ENCODE measurements at places on chromosomes 2 and 18. TPM values are rescaled to one million over a fixed set of nuclear protein-coding genes. Genes with fewer than 3 reads are reported as not detected.

DNA sequence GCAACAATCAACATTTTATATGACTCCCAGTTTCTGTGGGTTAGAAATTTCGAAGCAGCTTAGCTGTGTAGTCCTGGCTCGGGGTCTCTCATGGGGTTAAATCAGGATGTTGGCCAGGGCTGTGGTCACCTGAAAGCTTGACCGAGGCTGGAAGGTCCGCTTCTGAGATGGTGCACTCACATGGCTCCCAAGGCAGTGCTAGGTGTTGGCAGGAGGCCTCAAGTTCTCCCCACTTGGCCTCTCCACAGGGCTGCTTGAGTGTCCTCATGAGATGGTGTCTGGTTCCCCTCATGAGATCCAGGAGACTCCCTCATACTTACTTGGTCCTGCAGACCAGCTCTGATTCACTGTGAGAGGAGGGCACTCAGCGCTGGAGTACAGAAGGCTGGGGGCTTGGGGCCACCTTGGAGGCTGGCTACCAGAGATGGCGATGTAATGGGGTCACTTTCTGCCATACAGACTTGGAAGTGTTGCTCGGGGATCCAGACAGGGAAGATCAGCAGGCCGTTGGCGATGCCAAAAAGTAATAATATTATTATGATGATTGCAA is 98.8 kb downstream of the INHBB start:
- DNase-seq: no peak

DNA sequence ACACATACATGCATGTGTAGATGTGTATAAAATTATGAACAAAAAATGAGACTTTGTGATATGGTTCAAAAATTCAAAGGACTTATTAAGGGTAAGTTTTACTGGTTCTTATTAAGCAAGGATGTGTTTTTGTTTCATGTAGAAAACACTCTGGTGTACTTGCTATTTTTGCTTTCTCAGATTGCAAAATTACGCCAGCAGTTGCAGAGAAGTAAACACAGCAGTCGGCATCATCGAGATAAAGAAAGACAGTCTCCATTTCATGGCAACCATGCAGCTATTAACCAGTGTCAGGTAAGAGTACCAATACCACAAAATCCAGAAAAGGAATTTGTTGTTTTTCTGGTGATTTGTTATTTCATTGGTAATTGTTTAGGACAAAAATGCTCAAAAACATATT is 91.3 kb downstream of the FAM117B start:
- no peak for DNase-seq

CAPN13 gene
- total RNA-seq: not detected

SERPINB4 gene
- not detected for total RNA-seq

LHCGR gene
- not detected for total RNA-seq

PLB1 gene
- 29.6 TPM for total RNA-seq

- DNase-seq: no peak
Measured at GRCh38 chr2:56811401-56811800, 627.6 kb downstream of the CCDC85A start.

- no peak for DNase-seq
Measured at GRCh38 chr2:160924936-160925353, 235.3 kb upstream of the TANK start.

DNA sequence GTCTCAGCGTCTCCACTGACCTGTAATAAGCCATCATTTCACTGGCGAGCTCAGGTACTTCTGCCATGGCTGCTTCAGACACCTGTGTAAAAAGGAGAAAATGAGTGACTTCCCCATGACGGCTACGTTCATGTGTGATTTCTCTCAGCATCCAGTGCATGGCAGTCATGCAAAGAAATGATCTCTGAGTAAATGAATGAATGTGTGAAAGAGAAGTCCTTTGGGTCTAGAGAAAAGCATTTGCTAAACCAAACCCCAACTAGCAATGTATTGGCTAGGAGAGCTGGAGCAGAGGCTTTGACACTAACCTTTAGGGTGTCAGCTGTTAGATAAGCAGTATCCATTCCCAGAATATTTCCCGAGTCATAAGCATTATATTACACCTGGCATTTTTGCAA is 417 bp downstream of the IL1B start:
- no peak for DNase-seq

PLA2R1 gene
- 28.3 TPM for total RNA-seq

GRCh38 chr2:47254464-47254863 is 99.4 kb upstream of the STPG4 start:
- no peak for DNase-seq

HAAO gene
- total RNA-seq: 25.3 TPM

CROCC2 gene
- total RNA-seq: not detected

DSG1 gene
- total RNA-seq: 1.1 TPM

DNA sequence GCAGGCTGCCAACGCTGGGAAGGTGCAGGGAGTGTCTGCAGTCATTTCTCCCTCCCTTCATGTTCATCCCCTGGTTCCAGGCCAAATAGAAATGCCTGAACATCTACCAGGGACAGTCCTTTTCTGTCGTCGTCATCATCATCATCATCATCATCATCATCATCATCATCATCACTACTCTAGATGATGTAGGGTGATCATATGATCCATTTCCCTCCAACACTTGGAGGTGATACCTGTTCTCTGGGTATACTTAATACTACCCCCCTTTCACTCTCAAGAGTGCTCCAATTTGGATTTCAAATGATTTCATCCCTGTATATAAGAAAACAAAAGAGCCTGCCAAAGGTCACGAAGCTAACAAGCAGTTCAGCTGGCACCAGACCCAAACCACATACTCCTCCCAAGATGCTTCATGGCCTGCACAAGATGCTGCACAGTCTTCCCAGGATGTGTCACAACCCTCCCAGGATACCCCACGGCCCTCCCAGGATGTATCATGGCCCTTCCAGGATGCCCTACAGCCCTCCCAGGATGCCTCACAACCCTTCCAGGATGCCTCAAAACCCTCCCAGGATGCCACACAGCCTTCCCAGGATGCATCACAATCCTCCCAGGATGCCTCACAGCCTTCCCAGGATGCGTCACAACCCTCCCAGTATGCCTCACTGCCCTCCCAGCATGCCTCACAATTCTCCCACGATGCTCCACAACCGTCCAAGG is 257.9 kb downstream of the DYSF start:
- DNase-seq: no peak

DNA sequence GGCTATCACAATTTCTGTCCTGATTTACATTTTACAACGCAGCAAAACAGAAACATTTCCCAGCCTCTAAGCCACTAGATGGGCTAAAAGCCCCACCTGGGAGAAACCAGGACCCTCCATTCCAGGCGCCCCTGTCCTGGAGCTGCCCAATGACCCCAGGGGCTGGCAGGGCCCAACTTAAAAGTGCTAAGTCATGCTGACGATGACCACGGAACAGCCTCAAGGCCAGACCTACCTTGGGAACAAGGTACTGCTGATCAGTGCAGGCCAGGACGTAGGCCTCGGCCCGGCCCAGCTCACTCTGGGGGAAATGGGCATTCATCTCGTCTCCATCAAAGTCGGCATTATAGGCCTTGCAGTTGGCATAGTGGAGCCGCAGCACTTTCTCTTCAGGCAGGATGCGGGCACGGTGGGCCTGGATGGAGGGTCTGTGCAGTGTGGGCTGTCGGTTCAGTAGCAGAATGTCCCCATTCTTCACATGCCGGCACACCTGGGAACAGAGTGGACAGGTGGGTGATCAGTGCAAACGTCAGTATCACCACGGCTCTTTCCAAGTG is 35.8 kb downstream of the POLR1A start:
- DNase-seq: no peak

FOXI3 gene
- not detected for total RNA-seq

CDH19 gene
- 31.6 TPM for total RNA-seq

GCG gene
- not detected for total RNA-seq

- DNase-seq: no peak
Measured at GRCh38 chr18:48459016-48459415, 49.8 kb upstream of the ZBTB7C start.

GRCh38 chr2:55391155-55391554 is 28.5 kb downstream of the CCDC88A start:
- DNase-seq: no peak

GRCh38 chr2:203786549-203787351 is 80.3 kb downstream of the CD28 start:
- DNase-seq: no peak

GRCh38 chr2:68248361-68248760 is 4.0 kb downstream of the PPP3R1 start:
- DNase-seq: no peak

MRPL44 gene
- 20.5 TPM for total RNA-seq

STPG4 gene
- total RNA-seq: not detected

GRCh38 chr2:241858206-241859016 is at the start of gene PDCD1:
Gene PDCD1, minus strand, starts transcription at chr2:241858894. Its CDS starts 56 bp downstream, at chr2:241858838.
- no peak for DNase-seq

GRCh38 chr18:73283788-73284187 is 416.0 kb upstream of the NETO1 start:
- DNase-seq: no peak

- no peak for DNase-seq
Measured at GRCh38 chr18:24915547-24915946, 436.4 kb downstream of the ZNF521 start.

DNA sequence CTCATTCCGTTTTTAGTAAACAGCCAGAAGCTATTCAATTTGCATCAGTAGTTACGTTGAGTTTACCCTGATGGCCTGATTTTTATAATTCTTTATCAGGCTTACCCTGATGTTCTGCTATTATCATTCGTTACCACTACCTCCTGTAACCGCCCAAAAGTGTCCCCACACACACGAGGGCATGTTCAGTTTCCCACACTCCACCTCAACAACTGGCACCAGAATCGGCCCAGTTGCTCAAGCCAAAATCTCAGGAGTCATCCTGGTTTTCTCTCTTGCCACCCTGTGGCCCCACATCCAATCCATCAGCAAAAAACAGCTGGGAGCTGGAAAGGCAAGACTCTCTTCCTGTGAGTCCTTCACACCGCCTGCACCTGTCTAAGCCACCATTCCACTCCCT is 102.9 kb upstream of the RAB6C start:
- DNase-seq: no peak

SLC4A5 gene
- 9.5 TPM for total RNA-seq

DNA sequence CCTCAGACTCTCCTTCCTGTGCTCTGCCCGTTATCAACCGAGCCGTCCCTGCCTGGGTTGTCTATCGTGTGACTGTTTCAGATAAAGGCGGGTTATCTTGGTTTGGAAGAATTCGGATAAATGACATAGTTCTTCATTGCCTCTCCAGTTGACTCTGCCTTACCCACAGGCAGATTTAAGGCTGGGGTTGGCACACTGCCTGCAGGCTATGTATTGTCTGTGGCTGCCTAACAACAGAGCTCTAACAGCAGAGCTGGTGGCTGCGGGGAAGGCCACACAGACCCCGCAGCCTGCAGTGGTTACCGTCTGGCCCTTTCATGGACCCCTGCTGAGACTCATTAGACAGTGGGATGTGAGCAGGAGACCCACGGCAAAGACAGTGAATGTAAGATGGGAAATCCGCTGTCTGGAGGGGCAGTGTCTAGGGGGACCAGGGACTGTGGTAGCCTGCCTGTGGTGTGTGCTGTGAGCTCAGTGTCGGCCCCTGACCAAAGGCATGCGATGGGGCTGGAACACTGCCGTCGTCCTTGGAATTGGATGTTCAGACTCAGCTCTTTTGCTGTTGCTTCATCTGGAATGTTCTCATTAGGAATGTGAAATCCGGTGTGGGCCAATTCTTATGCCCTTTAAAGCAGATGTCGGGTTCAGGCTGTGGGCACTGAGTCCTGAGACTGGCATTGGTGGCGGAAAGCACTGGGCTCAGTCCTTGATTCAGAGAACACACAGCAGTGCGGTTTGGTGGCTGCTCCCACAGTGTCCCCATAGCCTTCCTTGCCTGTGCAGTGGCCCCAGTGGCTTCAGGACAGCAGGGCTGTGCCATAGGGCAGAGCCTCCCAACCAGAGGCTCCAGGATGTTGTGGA is 44.5 kb downstream of the SH3RF3 start:
- DNase-seq: peak; percentile 70

CPS1 gene
- 3.5 TPM for total RNA-seq

SPC25 gene
- not detected for total RNA-seq
